ENCODE measurements at places on chromosomes 7 and 10. TPM values are rescaled to one million over a fixed set of nuclear protein-coding genes. Genes with fewer than 3 reads are reported as not detected.

DNA sequence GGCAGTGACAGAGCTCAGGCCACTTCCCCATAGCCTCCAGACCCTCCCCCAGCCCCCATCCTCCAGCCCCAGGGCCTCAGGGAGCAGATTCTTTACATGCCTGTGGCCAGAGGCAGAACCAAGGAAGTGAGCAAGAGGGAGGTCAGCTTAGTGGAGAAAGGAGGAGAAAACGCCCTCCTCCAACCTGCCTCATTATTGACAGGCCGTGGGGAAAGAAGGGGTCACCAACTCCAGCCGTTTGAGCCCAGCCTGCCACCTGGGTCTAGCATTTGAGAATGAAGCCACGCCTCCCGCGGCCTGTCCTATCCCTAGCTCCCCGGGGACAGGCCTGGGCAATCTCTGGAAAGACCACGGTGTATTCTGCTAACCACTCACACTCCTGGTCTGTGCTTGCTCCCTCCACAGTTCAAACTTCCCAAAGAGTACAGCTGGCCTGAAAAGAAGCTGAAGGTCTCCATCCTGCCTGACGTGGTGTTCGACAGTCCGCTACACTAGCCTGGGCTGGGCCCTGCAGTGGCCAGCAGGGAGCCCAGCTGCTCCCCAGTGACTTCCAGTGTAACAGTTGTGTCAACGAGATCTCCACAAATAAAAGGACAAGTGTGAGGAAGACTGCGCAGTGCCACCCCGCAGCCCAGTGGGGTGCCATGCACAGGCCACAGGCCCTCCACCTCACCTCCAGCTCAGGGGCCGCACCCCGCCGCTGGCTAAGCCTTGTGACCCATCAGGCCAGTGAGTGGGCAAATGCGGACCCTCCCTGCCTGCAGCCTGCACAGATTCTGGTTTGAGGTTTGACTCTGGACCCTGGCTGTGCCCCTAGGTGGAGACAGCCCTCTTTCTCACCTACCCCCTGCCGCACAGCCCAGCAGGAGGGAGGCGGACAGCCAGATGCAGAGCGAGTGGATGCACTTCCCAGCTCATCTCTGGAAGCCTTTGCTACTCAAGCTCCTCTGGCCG is 14.3 kb upstream of the TRIM8 start:
- DNase-seq, result no peak

GRCh38 chr7:2030475-2031450 is 202.0 kb downstream of the MAD1L1 start:
- DNase-seq, result no peak

- DNase-seq, result no peak
Measured at GRCh38 chr10:124676416-124677062, 67.6 kb downstream of the FAM53B start.

GRCh38 chr10:37489658-37490003 is 364.2 kb downstream of the ANKRD30A start:
- no peak for DNase-seq

- DNase-seq, result no peak
Measured at GRCh38 chr10:97134983-97135382, 50.8 kb downstream of the SLIT1 start.

- no peak for DNase-seq
Measured at GRCh38 chr7:142485617-142486226, 227.9 kb upstream of the PRSS58 start.

- no peak for DNase-seq
Measured at GRCh38 chr10:13827076-13827797, 240.5 kb downstream of the PRPF18 start.

- DNase-seq, result no peak
Measured at GRCh38 chr10:586716-587115, 102.8 kb downstream of the DIP2C start.

- no peak for DNase-seq
Measured at GRCh38 chr7:32658034-32658433, 162.7 kb downstream of the AVL9 start.

GRCh38 chr10:47025540-47026300 is 114.5 kb downstream of the PTPN20 start:
- DNase-seq, result no peak

- no peak for DNase-seq
Measured at GRCh38 chr7:112152186-112152585, 54.0 kb downstream of the DOCK4 start.

DNA sequence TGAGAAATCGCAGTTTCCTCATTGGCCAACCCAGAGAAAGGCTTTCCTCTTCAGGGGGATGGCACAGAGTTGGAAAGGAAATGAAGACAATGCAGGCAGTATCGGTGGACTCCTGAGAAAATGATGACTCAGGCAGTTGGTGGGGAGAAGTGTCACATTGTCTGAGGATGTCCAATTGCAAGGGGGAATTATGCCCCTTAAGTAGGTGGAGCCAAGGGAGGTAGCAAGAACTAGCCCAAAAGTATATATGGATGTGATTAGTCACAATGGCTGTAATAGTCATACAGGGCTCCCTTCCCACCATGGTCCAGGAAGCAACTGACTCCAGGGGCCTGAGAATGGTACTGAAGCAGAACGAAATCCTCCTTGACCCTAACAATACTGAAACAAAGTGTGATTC is 58.3 kb upstream of the EGFR start:
- no peak for DNase-seq

- DNase-seq, result no peak
Measured at GRCh38 chr10:43760514-43760913, 111.8 kb upstream of the ZNF32 start.

DNA sequence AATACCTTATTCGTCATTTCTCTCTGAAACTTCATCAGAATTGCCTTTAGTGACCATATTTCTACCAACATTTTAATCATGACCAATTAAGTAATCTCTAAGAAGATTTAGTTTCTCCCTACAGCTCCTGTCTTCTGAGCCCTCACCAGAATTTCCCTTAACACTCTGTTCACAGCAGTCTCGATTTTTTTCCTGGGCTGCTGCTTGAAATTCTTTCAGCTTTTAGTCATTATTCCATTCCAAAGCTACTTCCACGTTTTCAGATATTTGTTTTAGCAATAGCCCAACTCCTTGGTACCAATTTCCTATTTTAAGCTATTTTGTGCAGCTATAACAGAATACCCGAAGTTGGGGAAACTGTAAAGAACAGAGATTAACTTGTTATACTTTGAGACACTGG is 192.4 kb upstream of the DKK1 start:
- DNase-seq, result no peak

DNA sequence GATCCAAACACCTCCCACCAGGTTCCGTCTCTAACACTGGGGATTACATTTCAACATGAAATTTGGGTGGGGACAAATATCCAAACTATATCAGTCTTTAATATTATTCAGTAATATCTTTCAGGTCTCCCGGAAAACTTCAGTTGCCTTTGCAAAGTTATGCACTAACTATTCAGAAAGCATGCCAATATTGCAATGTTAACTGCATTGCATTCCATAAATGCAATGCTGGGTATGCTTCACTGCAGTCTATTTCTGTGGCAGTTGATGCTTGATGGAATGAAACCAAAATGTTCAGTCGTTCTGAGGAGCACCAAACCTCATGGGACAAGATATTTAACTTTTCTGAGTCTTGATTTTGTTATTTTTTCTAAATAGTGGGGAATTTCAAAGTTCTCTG is 147.5 kb downstream of the SLC16A9 start:
- no peak for DNase-seq

DNA sequence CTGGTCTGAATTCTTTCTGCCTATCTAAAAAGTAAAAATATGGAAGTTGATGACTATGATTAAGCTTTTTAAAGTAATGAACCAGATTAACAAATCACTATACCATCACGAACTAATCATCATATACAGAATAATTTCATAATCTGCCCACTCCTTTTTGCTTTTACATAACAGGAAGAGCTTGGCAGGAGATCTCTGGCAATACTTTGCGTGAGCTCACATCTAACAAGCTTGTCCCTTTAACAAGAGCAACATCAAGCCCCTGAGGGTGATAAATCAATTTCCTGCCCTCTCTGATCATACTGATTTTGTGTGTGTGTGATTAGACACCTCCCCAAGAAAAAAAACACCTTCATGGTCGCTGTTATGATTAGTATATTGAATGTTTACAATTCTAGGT is 143.5 kb upstream of the ASAH2 start:
- no peak for DNase-seq

DNA sequence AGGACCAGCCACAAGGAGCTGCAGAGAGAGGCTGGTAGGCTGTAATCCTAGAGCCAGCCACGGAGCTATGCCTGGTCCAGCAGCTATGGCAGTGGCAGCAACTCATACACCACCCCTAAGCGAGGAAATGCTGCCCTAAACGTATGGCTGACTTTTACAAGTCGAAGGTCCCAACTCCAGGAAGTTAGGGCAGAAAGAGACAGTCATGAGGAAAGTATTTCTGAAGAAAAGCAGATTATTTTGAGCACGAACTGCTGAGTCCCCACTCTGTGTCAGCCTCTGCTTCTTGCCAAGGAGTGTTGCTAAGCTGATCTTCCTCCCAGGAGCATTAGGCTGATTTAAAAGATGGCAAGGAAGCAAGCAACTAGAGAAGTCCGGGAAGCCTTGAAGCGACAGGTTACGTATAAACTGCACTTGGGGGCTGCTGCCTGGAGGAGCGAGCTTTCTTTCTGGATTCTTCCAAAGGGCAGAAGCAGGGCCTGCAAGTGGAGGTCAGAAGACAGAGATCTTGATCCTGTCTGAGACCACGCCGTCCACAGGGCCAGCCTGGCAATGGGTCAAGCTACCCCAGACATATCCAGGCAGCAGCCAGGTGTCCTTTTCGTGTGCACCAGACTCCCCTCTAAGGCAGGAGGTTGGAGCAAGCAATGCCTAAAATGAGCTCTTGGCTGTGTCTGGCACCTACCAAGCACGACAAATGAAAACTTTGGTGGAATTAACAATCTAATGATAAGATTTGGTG is 39.4 kb downstream of the PLXNA4 start:
- no peak for DNase-seq

GRCh38 chr7:11006291-11006690 is 32.6 kb downstream of the PHF14 start:
- DNase-seq, result no peak

DNA sequence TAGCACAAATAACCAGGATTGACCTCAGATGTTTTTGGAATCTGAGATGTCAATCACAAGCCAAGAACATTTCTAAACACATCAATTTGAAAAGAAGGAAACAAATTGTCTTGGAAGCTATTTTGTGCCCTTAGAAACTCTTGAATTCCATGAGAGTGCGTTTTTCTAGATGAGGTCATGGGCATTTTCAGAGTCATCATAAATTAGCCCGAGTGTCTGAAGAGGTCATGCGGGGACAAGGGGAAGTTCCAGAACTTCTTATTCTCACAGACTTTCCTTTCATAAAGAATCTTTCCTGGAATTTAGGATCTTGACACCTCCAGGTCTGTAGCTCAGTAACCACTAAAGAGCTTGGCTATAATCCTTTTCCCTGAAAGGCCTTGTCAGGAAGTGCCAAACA is 28.2 kb downstream of the IL2RA start:
- no peak for DNase-seq

DNA sequence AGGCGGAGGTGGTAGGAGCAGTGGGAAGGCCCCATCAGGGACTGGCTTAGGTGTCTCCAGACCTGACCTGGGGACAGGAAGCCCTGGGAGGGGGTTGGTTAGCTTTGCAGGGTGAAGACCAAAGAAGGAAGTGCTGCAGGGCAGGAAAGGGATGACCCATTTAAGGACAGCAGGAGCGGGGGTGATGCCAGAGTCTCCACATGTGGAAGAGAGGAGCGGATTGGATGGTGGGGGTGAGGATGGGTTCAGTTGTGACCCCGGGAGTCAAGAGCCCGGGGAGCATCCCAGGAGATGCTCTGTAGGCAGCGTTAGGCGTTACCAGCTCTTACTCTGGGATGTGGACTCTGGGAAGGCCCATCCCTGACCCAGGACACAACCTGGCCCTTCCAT is 3.1 kb upstream of the LDB3 start:
- no peak for DNase-seq

Gene EPHB6
- total RNA-seq, result 8.0 TPM

Gene RNF32
- 0.24 TPM for total RNA-seq

Gene ADRB1
- not detected for total RNA-seq

Gene SAMD9
- 1.8 TPM for total RNA-seq

Gene ASZ1
- not detected for total RNA-seq

Gene KCNMA1
- 0.10 TPM for total RNA-seq

Gene ADCY1
- total RNA-seq, result 0.05 TPM

Gene GIMAP1
- total RNA-seq, result 2.1 TPM
